ENCODE measurements at places on chromosomes 7 and 10. TPM values are rescaled to one million over a fixed set of nuclear protein-coding genes. Genes with fewer than 3 reads are reported as not detected.

The ZMIZ1 gene
- total RNA-seq: 58.0 TPM

- no peaks in the 10 kb centered on the region for H3K36me3 ChIP-seq
- no peak for DNase-seq
- H3K27ac ChIP-seq: no peak overlapping the region
Measured at GRCh38 chr10:43111921-43112607, 26.2 kb upstream of the CSGALNACT2 start.

GRCh38 chr7:1842321-1843221 lies 172.5 kb downstream of the ELFN1 start:
- no peaks in the 10 kb centered on the region for H3K36me3 ChIP-seq
- no peak overlapping the region for H3K27ac ChIP-seq
- H3K4me3 ChIP-seq: no peak overlapping the region
- H3K4me1 ChIP-seq: no peaks in the 10 kb centered on the region
- no peaks in the 10 kb centered on the region for H3K27me3 ChIP-seq
- DNase-seq: peak; percentile 4

GRCh38 chr10:75399461-75400162 lies 2.0 kb downstream of the ZNF503 start:
- H3K4me3 ChIP-seq: peak overlapping the region; percentile 78
- H3K27ac ChIP-seq: peak overlapping the region; percentile 95
- H3K27me3 ChIP-seq: peaks cover 15% of the 10 kb centered on the region
- H3K4me1 ChIP-seq: peaks cover 34% of the 10 kb centered on the region
- no peaks in the 10 kb centered on the region for H3K36me3 ChIP-seq
- peak; percentile 87 for DNase-seq

- no peak overlapping the region for H3K4me3 ChIP-seq
- peaks cover 15% of the 10 kb centered on the region for H3K36me3 ChIP-seq
- peaks cover 8% of the 10 kb centered on the region for H3K4me1 ChIP-seq
- DNase-seq: peak; percentile 78
Measured at GRCh38 chr7:66557214-66558200, 71.2 kb upstream of the KCTD7 start.

The SLC16A9 gene
- total RNA-seq: 14.1 TPM

GRCh38 chr10:32187686-32188085 lies 131.5 kb upstream of the KIF5B start:
- H3K4me3 ChIP-seq: no peak overlapping the region
- no peaks in the 10 kb centered on the region for H3K27me3 ChIP-seq
- no peak for DNase-seq
- peaks cover 4% of the 10 kb centered on the region for H3K4me1 ChIP-seq

The IRF5 gene
- total RNA-seq: 3.7 TPM

The MACROH2A2 gene
- total RNA-seq: 8.6 TPM

DNA sequence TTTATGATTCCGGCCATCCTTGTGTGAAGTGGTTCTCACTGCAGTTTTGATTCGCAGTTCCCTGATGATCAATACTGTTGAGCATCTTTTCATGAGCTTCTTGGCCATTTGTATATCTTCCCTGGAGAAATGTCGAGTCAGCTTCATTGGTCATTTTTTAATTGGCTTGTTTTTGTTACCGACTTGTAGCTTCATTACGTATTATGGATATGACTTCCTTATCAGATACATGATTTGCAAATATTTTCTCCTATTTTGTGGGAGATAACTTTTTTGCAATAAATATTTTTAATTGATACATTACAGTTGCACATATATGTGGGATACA lies 27.4 kb upstream of the TPK1 start:
- no peak for DNase-seq
- H3K4me1 ChIP-seq: no peaks in the 10 kb centered on the region
- no peak overlapping the region for H3K27ac ChIP-seq
- H3K36me3 ChIP-seq: no peaks in the 10 kb centered on the region

- DNase-seq: no peak
- peaks cover 4% of the 10 kb centered on the region for H3K4me1 ChIP-seq
- no peak overlapping the region for H3K27ac ChIP-seq
- H3K27me3 ChIP-seq: no peaks in the 10 kb centered on the region
- H3K36me3 ChIP-seq: no peaks in the 10 kb centered on the region
Measured at GRCh38 chr10:61931620-61932332, 30.3 kb downstream of the ARID5B start.

The INA gene
- 0.96 TPM for total RNA-seq

- DNase-seq: no peak
- no peaks in the 10 kb centered on the region for H3K4me1 ChIP-seq
- no peak overlapping the region for H3K27ac ChIP-seq
- H3K4me3 ChIP-seq: no peak overlapping the region
- H3K36me3 ChIP-seq: no peaks in the 10 kb centered on the region
- H3K27me3 ChIP-seq: no peaks in the 10 kb centered on the region
Measured at GRCh38 chr10:110679486-110680272, 35.5 kb downstream of the RBM20 start.

DNA sequence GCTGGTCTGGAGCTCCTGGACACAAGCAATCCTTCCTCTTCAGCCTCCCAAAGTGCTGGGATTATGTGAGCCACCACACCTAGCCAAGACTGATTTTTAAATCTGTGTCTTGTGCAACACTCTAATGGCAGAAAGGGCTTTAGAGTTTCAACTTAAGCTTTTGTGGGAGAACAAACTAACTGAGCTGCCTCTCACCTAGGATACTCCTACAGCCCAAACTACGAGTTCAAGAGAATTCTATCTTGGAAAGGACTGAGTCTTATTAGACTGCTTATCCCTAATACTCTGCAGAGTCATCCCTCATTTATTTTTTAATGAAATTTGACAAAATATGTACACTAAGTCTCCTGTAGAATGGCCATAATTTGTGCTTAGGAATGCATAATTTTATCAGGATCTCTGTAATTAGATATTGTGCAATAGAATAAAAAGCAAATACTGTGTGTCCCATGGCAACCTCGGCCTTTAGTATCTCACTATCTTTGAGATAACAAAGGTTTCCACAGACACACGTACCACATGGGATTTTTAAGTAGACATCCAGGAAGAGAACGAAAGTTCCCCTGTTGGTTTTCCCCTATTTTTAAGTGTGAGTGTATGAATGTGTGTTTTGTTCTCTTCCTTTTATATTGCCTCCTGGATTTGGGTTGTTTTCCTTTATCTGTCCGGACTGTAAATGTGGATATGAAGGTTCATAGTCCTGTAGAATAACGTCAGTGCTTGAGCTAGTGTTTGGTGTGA lies 199.4 kb upstream of the TCF7L2 start:
- no peak overlapping the region for H3K4me3 ChIP-seq
- DNase-seq: no peak
- H3K27me3 ChIP-seq: no peaks in the 10 kb centered on the region
- no peaks in the 10 kb centered on the region for H3K36me3 ChIP-seq
- no peaks in the 10 kb centered on the region for H3K4me1 ChIP-seq
- H3K27ac ChIP-seq: peak overlapping the region; percentile 22

The AKR1D1 gene
- not detected for total RNA-seq

- no peak for DNase-seq
- no peak overlapping the region for H3K4me3 ChIP-seq
- H3K36me3 ChIP-seq: no peaks in the 10 kb centered on the region
- no peaks in the 10 kb centered on the region for H3K27me3 ChIP-seq
- no peak overlapping the region for H3K27ac ChIP-seq
Measured at GRCh38 chr10:49370326-49371100, 25.4 kb downstream of the DRGX start.

DNA sequence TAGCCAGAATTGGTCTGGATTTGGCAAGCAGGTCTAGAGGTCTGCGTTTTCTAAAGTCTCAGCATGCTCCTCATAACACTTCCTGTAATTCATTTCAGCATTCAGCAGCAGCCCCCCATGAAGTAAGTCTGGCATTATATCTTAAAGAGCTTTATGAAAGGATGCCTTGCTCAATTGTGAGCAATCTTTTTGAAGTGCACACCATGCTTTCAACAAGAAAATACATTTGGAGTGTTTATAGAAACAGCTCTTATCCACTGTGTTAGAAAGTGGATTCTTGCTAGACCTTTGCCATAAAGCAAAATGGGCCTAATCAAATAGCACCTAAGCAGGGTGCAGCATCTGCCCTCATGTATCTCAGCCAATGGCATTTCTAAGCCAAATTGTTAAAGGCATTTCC lies 378.0 kb upstream of the AKR1E2 start:
- no peak overlapping the region for H3K27ac ChIP-seq
- H3K4me1 ChIP-seq: no peaks in the 10 kb centered on the region
- no peaks in the 10 kb centered on the region for H3K27me3 ChIP-seq
- H3K4me3 ChIP-seq: no peak overlapping the region
- H3K36me3 ChIP-seq: no peaks in the 10 kb centered on the region

The CYP3A7 gene
- total RNA-seq: not detected

The NUTM2B gene
- total RNA-seq: 0.79 TPM

DNA sequence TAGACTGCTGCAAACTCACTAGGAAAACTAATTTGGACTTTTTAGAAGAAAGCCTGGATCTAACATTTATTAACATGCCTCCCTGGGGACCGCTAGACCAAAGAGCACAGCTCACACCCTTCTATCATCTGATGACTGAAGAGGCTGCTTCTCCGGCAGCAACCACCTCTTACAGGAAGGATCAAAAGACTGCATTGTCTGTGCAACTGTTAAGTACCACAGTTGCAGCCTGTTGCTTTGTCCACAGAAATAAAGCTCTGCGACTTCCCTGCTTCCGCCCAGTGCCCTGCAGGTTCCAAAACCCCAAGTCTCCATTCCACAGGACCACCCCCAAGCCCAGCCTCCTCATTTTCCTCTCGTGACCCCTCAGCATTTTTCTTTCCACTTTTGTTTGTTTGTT lies 14.0 kb upstream of the PODXL start:
- no peaks in the 10 kb centered on the region for H3K36me3 ChIP-seq
- H3K27ac ChIP-seq: no peak overlapping the region
- no peaks in the 10 kb centered on the region for H3K27me3 ChIP-seq
- no peak for DNase-seq

- H3K27me3 ChIP-seq: no peaks in the 10 kb centered on the region
- H3K4me3 ChIP-seq: no peak overlapping the region
- H3K36me3 ChIP-seq: peaks cover 12% of the 10 kb centered on the region
- no peak overlapping the region for H3K27ac ChIP-seq
Measured at GRCh38 chr7:100681491-100682227, 8.1 kb downstream of the GNB2 start.

- peaks cover 17% of the 10 kb centered on the region for H3K4me1 ChIP-seq
- no peak overlapping the region for H3K27ac ChIP-seq
- peak; percentile 84 for DNase-seq
- H3K4me3 ChIP-seq: peak overlapping the region; percentile 24
- no peaks in the 10 kb centered on the region for H3K36me3 ChIP-seq
Measured at GRCh38 chr10:133324198-133324792, 12.4 kb downstream of the CALY start.

The C10orf53 gene
- not detected for total RNA-seq

DNA sequence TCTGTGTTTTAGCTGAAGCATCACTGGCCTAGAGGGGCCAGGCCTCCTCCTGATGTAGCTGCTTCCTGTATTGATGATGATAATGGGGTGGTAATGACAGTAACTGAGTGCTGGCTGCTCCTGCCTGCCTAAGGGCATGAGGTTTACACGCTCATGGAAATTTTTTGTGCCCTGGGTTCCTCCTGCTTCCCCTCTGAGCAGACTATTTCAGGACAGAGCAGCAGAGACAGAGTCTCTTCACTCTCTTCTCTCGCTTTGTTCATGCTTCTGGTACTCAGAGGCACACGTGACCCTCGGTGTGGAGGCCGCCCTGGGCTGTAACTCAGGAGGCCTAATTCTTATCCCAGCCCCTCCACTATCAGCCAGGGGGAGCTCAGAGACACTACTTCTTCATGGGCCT lies 27.9 kb downstream of the LRRC20 start:
- DNase-seq: no peak
- no peaks in the 10 kb centered on the region for H3K27me3 ChIP-seq
- H3K4me3 ChIP-seq: no peak overlapping the region
- no peaks in the 10 kb centered on the region for H3K4me1 ChIP-seq
- no peak overlapping the region for H3K27ac ChIP-seq

The CCDC136 gene
- total RNA-seq: 1.9 TPM

GRCh38 chr10:58173391-58173790 lies 94.3 kb downstream of the IPMK start:
- no peaks in the 10 kb centered on the region for H3K27me3 ChIP-seq
- no peak overlapping the region for H3K27ac ChIP-seq
- no peak for DNase-seq
- H3K4me1 ChIP-seq: no peaks in the 10 kb centered on the region
- H3K36me3 ChIP-seq: no peaks in the 10 kb centered on the region

DNA sequence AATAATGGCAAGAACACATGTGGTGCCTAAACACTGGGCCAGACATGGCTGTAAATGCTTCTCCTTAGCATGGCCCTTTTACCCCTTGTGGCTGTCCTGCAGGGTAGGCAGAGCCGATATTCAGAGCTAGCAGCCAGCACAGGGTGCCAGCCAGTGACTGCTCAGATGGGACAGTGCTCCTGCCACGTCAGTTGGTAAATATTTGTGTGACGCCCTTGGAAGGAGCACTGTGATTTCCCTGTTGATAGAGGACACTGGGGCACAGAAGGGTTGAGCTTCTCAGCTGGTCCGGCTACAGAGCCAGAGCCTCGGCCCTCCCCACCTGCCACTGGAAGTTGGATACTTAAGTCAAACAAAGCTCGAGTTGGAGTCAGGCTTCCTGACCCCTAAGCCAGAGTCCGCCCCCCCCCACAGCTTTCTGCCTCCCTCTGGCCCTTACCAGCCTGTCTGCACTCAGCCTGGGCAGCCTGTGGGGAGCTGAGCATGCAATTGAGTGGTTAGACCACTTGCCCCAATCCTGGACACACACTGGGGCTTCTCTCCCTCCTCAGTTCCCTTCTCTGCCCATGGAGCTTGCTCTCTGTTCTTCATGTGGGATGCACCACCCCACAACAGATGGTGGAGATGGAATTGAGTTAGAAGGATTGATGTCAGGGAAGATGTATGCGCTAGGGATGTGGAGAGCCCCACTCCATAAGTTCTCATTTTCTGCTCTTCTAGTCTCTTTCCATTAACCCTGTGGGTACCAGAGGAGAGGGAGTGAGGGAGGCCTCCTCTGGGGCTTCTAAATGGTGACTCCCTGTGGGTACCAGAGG lies 350.8 kb downstream of the PLXNA4 start:
- H3K36me3 ChIP-seq: no peaks in the 10 kb centered on the region
- H3K27ac ChIP-seq: no peak overlapping the region
- H3K4me3 ChIP-seq: no peak overlapping the region
- no peaks in the 10 kb centered on the region for H3K27me3 ChIP-seq

DNA sequence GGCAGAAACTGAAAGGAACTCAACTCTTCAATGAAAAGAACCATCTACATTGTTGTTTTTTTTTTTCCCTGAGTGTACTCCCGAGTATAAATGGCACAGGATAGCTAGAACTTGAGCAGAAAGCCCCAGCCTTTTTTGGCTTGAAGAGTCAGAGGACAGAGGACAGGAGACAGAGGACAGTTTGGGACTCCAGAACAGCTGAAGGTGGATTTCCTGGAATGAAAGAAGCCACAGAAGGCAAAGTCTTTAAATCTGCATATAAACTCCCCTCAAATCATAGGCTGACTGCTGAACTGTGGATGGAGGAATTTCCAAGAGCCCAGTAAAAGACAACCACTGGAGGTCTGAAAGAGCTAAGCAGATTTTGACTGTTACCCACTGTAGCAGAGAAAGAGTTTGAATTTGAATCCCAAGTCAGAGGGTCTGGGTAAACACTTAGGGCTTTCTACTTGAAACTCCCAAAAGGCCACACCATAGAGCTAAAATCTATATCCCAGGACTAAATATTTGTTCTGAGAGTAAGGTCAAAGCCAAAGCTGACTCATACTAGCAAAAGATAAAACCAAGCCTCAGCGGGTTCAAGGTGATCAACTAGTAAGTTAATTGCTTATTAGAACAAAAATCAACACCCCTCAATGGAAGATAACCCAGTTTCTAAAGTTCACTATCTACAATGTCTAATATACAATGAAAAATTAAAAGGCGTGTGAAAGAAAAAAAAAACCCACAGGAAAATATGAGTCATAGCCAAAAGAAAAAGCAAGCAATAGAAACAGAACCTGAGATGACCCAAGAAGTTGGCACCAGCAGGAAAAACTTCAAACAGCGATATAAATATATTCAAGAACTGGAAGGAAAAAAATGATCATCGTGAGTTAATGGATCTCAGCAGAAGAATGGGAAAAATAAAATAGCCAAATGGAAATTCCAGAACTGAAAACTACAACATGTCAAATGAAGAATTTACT lies 1.8 kb upstream of the OPN1SW start:
- no peak overlapping the region for H3K27ac ChIP-seq
- H3K36me3 ChIP-seq: no peaks in the 10 kb centered on the region
- H3K4me1 ChIP-seq: no peaks in the 10 kb centered on the region
